Frontal cortex (tissue), 4 donors: ENCODE measurements at places on chromosomes 2 and 18. TPM values are rescaled to one million over a fixed set of nuclear protein-coding genes. Genes with fewer than 3 reads are reported as not detected.

DNA sequence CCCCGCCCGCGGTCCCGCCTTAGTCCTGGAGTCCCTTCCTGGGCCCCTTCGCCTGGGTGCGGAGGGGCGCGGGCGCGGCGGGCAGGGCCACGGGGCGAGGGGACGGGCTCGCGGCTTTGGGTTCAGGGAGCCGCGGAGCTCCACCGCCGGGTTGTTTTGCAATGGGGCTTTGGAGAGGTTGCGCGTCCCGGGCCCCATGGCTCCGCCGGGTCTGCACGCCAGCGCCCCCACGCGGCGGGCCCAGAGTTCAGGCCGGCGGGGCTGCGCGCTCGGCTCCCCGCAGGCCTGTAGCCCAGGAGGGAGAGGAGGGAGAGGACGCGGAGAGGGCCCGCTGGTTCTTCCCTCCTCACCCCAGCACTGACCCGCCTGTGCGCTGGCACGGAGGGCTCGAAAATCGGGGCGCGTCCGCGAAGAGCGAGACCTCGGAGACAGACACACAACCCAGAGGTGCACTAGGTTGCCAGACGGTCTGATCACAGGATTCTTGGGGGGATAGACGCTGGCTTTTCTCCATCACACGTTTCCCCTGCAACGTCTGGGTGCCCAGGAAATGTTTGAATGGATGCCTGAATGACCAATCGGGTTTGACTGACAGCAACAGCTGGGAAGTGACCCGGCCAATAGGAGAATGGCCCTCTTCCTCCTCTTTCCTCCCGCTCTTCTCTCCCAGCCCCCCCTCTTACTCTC lies 4.9 kb upstream of the SIX2 start:
- peak; percentile 71 for DNase-seq

- no peak for DNase-seq
Observed at GRCh38 chr18:76490033-76490432, 5.0 kb downstream of the ZNF516 start.

DNA sequence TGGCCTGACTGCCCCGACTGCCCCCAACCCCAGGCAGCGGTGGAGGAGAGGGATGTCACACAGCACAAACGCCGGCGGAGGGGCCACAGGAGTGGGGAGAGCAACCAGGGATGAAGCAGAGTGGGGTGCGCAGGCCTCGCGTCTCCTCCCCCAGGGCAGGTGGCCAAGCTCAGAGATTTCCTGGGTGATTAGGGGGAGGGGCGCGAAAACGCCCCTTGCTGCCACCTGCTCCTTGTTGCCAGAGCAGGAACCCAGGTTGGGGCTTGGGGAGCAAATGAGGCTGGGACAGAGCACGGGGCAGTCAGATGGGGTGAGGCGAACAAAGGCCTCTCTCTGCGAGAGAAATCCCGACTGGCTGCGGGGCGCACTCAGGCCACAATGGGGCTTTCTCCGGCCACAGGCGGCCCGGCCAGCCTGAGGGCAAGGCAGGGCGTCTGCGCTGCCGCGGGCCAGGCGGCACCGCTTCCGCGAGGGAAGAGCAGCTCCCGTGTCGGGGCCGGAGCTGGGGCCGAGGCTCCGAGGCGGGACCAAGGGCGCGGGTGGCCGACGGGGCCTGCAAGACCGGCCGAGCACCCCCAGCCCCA lies 11.5 kb downstream of the TEX44 start:
- DNase-seq, result peak; percentile 81

The REG3G gene
- total RNA-seq, result not detected

The PLEK gene
- 1.6 TPM for total RNA-seq

- DNase-seq, result no peak
Observed at GRCh38 chr2:226755631-226756030, 44.0 kb downstream of the IRS1 start.

DNA sequence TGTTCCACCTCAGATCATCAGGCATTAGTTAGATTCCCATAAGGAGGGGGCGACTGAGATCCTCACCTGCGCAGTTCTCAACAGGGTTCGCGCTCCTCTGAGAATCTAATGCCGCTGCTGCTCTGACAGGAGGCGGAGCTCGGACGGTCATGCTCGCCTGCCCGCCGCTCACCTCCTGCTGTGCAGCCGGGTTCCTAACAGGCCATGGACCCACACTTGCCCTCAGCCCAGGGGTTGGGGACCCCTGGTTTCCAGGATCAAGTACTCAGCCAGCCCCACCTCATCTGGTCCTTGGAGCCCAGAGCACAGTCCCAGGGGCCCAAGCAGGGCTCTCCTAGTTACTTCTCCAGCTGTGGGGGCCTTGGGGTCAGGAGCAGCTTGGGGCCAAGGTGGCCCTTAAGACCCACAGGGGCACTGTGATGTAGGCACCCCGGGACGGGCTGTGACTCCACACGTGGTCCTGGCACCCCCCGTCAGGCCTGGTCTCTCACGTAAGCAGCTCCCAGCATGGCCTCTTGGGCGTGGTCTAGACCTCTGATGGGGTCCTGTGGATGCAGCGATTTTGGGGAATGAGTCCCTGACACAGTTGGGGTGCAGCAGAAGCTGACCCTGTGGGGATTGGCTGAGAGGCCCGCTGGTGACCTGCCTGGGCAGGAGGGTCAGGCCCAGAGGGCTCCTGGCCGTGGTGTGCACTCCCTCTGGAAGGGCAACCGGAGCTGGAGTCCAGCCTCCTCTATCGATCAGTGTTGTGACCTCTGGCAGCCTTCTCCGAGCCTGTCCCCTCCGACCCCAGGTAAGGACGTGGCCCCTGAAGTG lies 28.3 kb upstream of the OTOS start:
- no peak for DNase-seq

- no peak for DNase-seq
Observed at GRCh38 chr18:69830189-69830588, 117.5 kb downstream of the CD226 start.

DNA sequence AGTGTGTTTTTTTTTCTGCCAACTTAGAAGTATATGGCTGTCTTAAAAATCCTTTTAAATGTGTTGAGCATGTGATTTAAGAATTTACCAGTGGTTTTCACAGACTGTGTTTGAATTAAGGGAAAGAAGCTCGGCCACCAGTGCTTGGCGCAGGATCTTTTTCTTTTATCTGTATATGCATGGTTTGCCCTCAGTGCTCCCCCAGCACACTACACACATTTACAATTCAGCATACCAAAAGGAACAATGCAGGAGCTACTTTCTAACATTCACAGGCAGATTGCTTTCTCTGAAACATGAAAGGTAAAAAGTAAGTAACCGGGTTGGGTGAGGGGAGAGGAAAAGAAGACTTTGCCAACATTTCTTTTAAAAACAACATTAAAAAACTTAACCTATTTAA lies 3.9 kb downstream of the SALL3 start:
- DNase-seq, result no peak
